Mesenchymal stem cell (in vitro differentiated cells and primary cell): ENCODE measurements at places on chromosomes 6 and 20.

- no peak overlapping the region for H3K27ac ChIP-seq
- DNase-seq, result no peak
- H3K27me3 ChIP-seq, result peaks cover 15% of the 10 kb centered on the region
- no peaks in the 10 kb centered on the region for H3K36me3 ChIP-seq
- H3K4me3 ChIP-seq, result no peak overlapping the region
Observed at GRCh38 chr20:45821947-45822346, 5.2 kb downstream of the TNNC2 start.

GRCh38 chr6:79947191-79948186 lies at the start of gene ELOVL4:
ELOVL4 (minus strand) TSS chr6:79947553; CDS start chr6:79947279, 274 bp downstream.
- no peaks in the 10 kb centered on the region for H3K27me3 ChIP-seq
- no peaks in the 10 kb centered on the region for H3K36me3 ChIP-seq
- H3K4me1 ChIP-seq, result peaks cover 12% of the 10 kb centered on the region
- peak; percentile 78 for DNase-seq

DNA sequence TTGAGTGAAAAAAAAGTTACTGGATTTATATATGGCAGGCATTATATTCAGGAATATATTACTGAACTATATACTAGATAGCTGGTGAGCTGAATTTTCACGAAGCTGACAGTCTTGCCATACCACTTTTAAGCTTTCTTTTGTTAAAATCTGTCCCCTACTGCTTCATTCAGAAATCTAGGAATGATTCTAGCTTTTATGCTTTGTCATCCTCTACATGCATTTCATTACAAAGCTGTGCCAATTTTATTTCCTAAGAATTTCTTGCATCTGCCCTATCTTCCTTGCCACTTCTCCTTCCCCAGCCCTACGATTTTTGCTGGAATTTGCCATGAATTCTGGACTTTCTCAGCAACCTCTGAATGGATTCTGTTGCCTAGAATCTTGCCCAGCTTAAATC lies 158.5 kb upstream of the ADGRB3 start:
- no peak overlapping the region for H3K27ac ChIP-seq
- no peak overlapping the region for H3K4me3 ChIP-seq
- H3K4me1 ChIP-seq, result no peaks in the 10 kb centered on the region
- no peaks in the 10 kb centered on the region for H3K36me3 ChIP-seq
- DNase-seq, result no peak

- H3K4me3 ChIP-seq, result no peak overlapping the region
- no peak for DNase-seq
- H3K4me1 ChIP-seq, result no peaks in the 10 kb centered on the region
- no peaks in the 10 kb centered on the region for H3K27me3 ChIP-seq
- H3K36me3 ChIP-seq, result no peaks in the 10 kb centered on the region
- H3K27ac ChIP-seq, result no peak overlapping the region
Observed at GRCh38 chr20:59276938-59277337, 23.5 kb upstream of the EDN3 start.

DNA sequence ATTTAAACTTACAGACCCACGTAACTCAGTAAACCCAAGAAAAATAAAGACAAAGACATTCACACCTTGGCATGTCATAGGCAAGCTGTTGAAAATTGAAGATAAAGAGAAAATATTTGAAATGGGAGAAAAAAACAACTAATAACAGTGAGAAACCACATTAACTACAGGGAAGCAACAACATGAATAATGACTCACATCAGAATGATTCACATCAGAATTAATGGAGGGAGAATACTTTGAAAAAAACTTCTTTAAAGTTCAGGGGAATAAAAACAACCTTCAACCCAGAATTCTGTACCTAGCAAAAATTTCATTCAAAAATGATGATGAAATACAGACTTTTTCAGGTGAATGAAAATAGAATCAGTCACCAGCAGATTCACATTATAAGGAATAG lies 32.9 kb upstream of the SLC22A3 start:
- H3K27me3 ChIP-seq, result no peaks in the 10 kb centered on the region
- no peak for DNase-seq
- no peaks in the 10 kb centered on the region for H3K36me3 ChIP-seq

DNA sequence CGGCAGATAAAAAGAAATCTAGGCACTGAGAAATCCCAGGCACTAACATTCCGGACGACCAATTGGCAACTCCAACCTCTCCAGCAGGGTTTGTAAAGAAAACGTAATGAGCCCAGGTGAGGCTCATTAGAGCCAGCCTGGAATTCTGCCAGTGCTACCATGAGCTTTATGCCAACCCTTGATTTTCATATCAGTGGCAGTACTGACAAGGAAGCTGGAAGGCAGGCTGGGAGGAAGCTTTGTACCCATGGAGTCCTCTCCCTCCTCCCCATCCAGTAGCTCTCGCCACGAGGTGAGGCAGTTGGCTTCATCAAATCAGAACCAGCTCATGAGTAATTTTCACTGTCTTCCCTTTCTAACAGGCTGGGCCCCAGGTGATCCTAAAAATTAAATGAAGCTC lies 250.2 kb downstream of the ZNF217 start:
- H3K4me3 ChIP-seq, result no peak overlapping the region
- no peak overlapping the region for H3K27ac ChIP-seq
- no peaks in the 10 kb centered on the region for H3K4me1 ChIP-seq

- H3K4me3 ChIP-seq, result no peak overlapping the region
- H3K36me3 ChIP-seq, result peaks cover 22% of the 10 kb centered on the region
- no peak for DNase-seq
- no peaks in the 10 kb centered on the region for H3K27me3 ChIP-seq
- H3K4me1 ChIP-seq, result no peaks in the 10 kb centered on the region
Observed at GRCh38 chr20:5979801-5980200, 29.3 kb downstream of the MCM8 start.

- H3K4me1 ChIP-seq, result peaks cover 35% of the 10 kb centered on the region
- DNase-seq, result no peak
- no peaks in the 10 kb centered on the region for H3K27me3 ChIP-seq
- H3K4me3 ChIP-seq, result no peak overlapping the region
- H3K36me3 ChIP-seq, result no peaks in the 10 kb centered on the region
Observed at GRCh38 chr20:23148731-23149570, 62.8 kb upstream of the CD93 start.

GRCh38 chr6:142374091-142374770 lies 72.4 kb downstream of the ADGRG6 start:
- no peaks in the 10 kb centered on the region for H3K27me3 ChIP-seq
- peak; percentile 43 for DNase-seq
- H3K4me3 ChIP-seq, result no peak overlapping the region

- DNase-seq, result peak; percentile 74
- no peaks in the 10 kb centered on the region for H3K36me3 ChIP-seq
- no peaks in the 10 kb centered on the region for H3K27me3 ChIP-seq
- H3K4me1 ChIP-seq, result no peaks in the 10 kb centered on the region
Observed at GRCh38 chr6:12637960-12638641, 78.5 kb upstream of the PHACTR1 start.

DNA sequence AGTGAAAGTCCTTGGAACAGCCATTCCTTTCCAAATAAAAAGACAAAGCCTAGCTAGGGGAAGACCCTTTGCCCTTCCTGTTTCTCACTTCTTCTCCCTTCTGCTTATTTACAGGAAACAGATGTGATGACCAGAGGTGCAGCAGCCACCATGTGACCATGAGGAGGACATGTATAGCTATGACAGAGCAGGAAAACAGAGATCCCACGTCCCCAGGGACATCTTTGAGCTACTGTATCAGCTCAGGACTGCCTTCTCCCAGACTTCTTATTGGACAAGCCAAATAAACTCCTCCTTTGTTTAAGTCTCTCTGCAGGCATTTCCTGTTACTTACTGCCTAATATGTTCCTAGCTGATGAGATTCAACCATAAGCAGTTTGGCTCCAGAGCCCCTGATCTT lies 133.1 kb upstream of the MLN start:
- H3K36me3 ChIP-seq, result no peaks in the 10 kb centered on the region
- DNase-seq, result peak; percentile 13
- H3K4me3 ChIP-seq, result no peak overlapping the region

GRCh38 chr6:6557504-6557839 lies 31.0 kb upstream of the LY86 start:
- H3K4me1 ChIP-seq, result no peaks in the 10 kb centered on the region
- no peak overlapping the region for H3K4me3 ChIP-seq
- H3K36me3 ChIP-seq, result no peaks in the 10 kb centered on the region
- H3K27me3 ChIP-seq, result no peaks in the 10 kb centered on the region

DNA sequence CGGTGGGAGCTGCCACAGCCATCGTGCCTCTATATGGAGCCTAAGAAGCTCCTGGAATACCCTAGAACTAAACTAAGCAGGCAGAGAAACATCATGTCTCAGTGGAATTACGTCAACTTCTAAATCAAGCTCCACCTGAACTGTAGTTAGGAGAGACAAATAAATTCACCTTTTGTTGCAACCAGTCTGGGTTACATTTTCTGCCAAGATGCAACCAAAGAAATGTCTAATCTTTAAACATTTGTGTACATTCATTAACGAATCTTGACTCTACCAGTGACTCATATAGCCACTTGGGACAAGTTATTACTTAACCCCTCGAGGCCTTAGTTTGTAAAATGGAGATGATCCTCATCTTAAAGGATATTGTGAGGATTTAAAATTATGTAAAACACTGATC lies 8.9 kb downstream of the PTPRK start:
- H3K27ac ChIP-seq, result peak overlapping the region; percentile 76
- DNase-seq, result peak; percentile 74
- H3K4me3 ChIP-seq, result no peak overlapping the region

- H3K4me1 ChIP-seq, result peaks cover 34% of the 10 kb centered on the region
- peaks cover 88% of the 10 kb centered on the region for H3K27me3 ChIP-seq
- DNase-seq, result peak; percentile 7
- H3K36me3 ChIP-seq, result no peaks in the 10 kb centered on the region
- no peak overlapping the region for H3K27ac ChIP-seq
Observed at GRCh38 chr20:63177785-63178445, 38.0 kb downstream of the YTHDF1 start.

GRCh38 chr20:23937303-23938117 lies 51.1 kb downstream of the GGTLC1 start:
- no peak overlapping the region for H3K4me3 ChIP-seq
- no peaks in the 10 kb centered on the region for H3K36me3 ChIP-seq
- H3K27ac ChIP-seq, result no peak overlapping the region
- no peaks in the 10 kb centered on the region for H3K4me1 ChIP-seq
- peak; percentile 40 for DNase-seq

DNA sequence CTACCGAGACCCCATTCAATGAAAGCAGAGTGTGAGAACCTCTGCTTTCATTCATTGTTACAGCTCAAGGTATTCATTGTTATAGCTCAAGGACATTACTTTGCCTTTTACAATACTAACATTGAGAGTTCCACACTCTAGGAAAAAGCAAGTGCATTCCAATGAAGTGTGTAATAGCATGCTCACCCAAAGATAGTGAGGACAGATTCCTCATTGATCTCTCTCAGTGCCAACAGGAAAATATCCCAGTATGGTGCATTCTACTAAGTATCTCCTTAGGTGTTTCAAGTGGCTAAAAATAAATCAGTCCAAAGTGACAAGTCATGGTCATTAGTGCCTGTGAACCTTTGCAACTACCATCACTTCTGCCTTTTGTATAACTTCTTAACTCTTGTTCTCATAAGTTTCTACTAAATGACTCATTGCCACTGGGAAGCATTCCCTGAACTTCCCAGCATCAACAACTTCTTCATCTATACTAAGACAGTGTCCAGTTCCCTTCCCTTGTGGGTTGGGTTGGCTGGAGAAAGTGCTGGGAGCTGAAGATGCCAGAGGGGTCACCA lies 140.7 kb upstream of the STXBP5 start:
- no peaks in the 10 kb centered on the region for H3K27me3 ChIP-seq
- peak overlapping the region; percentile 13 for H3K4me3 ChIP-seq
- peaks cover 5% of the 10 kb centered on the region for H3K4me1 ChIP-seq
- H3K36me3 ChIP-seq, result no peaks in the 10 kb centered on the region

DNA sequence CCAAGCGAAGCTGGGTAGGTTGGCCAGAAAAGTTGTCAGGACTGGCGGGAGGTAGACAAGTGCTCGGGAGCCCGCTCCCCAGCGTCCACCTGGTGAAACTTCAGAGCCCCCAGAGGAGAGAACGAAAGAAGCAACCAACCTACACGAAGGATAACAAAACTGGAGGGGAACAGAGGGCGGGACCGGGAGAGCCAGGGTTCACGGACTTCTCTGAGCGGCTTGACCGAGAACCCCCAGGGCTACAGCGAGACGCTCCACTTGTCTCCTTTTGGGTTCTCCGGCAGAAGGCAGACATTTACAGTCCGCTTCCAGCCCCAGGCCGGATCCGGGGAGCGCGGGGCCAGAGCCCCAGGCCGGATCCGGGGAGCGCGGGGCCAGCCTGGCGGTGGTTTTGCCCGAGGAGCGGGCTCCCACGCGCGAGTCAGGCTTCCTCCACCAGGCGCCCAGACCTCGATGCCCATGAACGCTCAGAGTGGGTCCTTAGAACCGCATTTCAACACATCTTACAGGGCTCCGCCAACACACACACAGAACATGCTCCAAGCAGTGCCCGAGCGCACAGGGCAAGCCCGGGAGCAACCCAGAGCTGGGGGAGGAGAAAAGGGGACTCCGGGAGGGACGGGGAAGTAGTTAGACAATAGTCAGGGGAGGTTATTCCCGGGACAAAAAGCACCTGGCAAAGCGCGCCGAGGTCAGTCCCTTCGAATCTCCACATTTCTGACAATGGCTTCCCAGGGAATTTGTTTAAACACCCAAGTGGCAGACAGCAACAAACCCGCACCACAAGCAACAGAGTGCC lies 1.1 kb downstream of the PTPRK start:
- no peaks in the 10 kb centered on the region for H3K27me3 ChIP-seq
- H3K36me3 ChIP-seq, result no peaks in the 10 kb centered on the region
- peaks cover 3% of the 10 kb centered on the region for H3K4me1 ChIP-seq
- peak overlapping the region; percentile 96 for H3K27ac ChIP-seq
